ENCODE measurements at places on chromosomes 12 and 14. TPM values are rescaled to one million over a fixed set of nuclear protein-coding genes. Genes with fewer than 3 reads are reported as not detected.

RNF212B gene
- total RNA-seq: not detected

SOCS2 gene
- total RNA-seq: 40.8 TPM

G2E3 gene
- total RNA-seq: 21.5 TPM

BEGAIN gene
- total RNA-seq: 5.5 TPM

NTS gene
- not detected for total RNA-seq

PLXNC1 gene
- total RNA-seq: 9.5 TPM

C1QL4 gene
- total RNA-seq: not detected

MYF6 gene
- total RNA-seq: not detected

GLI1 gene
- total RNA-seq: 0.20 TPM

DCN gene
- total RNA-seq: not detected

DNAH10 gene
- total RNA-seq: 0.43 TPM

VRTN gene
- not detected for total RNA-seq

ERP27 gene
- 2.3 TPM for total RNA-seq

CCDC197 gene
- total RNA-seq: not detected

ANO2 gene
- not detected for total RNA-seq

CACNA2D4 gene
- 4.2 TPM for total RNA-seq

SLC16A7 gene
- total RNA-seq: 21.4 TPM

LALBA gene
- not detected for total RNA-seq

SMIM41 gene
- total RNA-seq: not detected

KLRC4 gene
- total RNA-seq: 2.9 TPM

CYP27B1 gene
- total RNA-seq: 7.6 TPM

SPTB gene
- 0.07 TPM for total RNA-seq

CCDC38 gene
- 0.18 TPM for total RNA-seq

AMDHD1 gene
- total RNA-seq: 1.1 TPM

OTOGL gene
- total RNA-seq: not detected

OR6C2 gene
- not detected for total RNA-seq

BBOF1 gene
- 1.2 TPM for total RNA-seq

HOXC10 gene
- total RNA-seq: not detected

PLEKHG7 gene
- total RNA-seq: not detected

SCYL2 gene
- total RNA-seq: 25.4 TPM

SERPINA12 gene
- not detected for total RNA-seq

HVCN1 gene
- 23.0 TPM for total RNA-seq

CABP1 gene
- 0.50 TPM for total RNA-seq

CCDC175 gene
- total RNA-seq: not detected

TSPAN31 gene
- total RNA-seq: 7.5 TPM

TAS2R20 gene
- 1.6 TPM for total RNA-seq

ACSM4 gene
- not detected for total RNA-seq

DBX2 gene
- not detected for total RNA-seq

NOVA1 gene
- total RNA-seq: not detected

IL22 gene
- not detected for total RNA-seq

GPR135 gene
- total RNA-seq: 1.5 TPM

P2RX7 gene
- 3.6 TPM for total RNA-seq

STON2 gene
- 0.58 TPM for total RNA-seq

EFS gene
- not detected for total RNA-seq

DLST gene
- total RNA-seq: 110 TPM

HRK gene
- not detected for total RNA-seq

TCP11L2 gene
- 13.2 TPM for total RNA-seq

EID3 gene
- total RNA-seq: 4.8 TPM

CLEC9A gene
- not detected for total RNA-seq

BATF gene
- total RNA-seq: 47.0 TPM

CAPZA3 gene
- not detected for total RNA-seq

CD163 gene
- not detected for total RNA-seq

CCDC196 gene
- not detected for total RNA-seq

ANKS1B gene
- not detected for total RNA-seq

SLC17A8 gene
- not detected for total RNA-seq
